Heart right ventricle (tissue), 16 donors: ENCODE measurements at places on chromosomes 4 and X.

DNA sequence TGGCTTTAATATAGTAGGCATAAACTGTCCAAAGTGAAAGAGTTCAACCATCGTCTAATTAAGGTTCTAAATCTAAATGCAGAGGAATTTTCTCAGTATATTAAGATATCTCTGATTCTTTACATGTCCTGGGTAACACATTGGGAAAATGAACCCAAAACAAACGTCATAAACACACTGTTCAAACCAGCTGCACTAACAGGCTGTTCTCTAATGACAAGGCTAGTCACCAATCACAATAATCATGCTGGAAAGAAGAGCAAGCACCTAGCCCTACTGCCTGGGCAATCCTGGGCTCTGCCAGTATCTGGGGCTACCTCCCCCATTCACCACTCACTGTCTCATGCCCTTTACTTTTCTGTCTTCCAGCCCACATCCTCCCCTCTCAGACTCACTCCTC, 107.9 kb downstream of the EFHC2 start:
- no peak for DNase-seq

DNA sequence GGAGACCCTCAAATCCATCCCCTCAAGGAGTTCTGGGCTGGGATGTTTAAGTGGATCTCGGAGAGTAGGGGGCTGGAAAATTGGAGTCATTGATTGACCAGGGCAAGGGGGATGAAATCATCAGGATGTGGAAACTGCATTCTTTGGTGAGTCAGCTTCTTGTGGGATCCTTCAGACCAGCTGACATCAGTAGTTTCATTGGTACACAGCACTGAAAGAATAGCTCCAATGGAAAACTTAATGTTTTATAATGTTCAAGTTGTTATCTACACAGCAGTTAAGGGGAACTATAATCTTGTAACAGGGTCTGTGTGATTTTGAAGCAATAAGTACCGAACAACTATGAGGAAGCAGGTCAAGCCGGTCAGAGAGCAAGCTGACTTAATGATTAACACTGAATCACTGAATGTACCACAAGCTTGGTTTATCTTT, 506.1 kb downstream of the RPA4 start:
- DNase-seq = no peak

- no peak for DNase-seq
Measured at GRCh38 chr4:116183241-116183640, 902.1 kb downstream of the TRAM1L1 start.

DNA sequence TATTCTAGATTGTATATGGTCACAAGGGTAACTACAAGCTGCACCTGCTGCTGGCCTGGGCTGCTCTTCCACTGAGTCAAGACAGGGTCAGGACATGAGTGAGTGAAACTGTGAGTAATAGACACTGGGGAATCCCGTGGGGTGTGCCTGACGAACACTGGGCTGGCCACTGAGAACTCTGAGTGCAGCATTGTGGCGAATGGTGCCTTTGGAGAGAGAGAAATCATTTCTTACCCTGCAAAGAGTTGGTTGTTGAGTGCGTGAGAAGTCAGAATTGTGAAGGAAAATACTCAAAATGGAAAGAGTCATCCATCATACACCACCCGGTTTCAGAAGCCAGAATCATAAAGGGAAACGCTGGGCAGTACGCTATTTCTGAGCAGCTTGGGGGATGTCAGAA, 43.1 kb upstream of the LSM6 start:
- DNase-seq = no peak
